ENCODE measurements at places on chromosomes 2 and 18.

- DNase-seq = no peak
These were observed 61.3 kb upstream of the NXPH2 start for GRCh38 chr2:138841459-138841858.

GRCh38 chr2:219633276-219634065, 6.0 kb downstream of the SLC4A3 start:
- no peak for DNase-seq

DNA sequence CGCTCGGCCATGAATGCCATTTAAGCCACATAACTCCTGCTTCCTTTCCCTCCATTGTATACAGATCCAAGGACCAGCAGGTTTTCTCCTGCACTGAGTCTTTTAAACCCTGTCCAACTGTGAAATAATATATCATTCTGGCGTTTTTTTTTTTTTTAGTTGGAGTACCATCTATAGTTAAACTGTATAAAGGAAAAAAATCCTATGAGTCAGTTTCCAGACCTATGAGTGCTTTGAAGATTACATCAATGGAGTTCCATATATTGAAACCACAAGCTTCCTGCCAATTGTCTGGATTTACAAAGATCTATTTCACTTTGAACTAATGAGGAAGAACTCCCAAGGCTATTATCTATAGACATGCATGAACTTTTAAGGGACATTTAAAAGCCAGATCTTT, 2.4 kb upstream of the MALT1 start:
- DNase-seq = peak; percentile 92

- peak; percentile 35 for DNase-seq
These were observed 94.8 kb downstream of the RHOB start for GRCh38 chr2:20541651-20542050.

GRCh38 chr18:62164855-62165487, 21.9 kb downstream of the PIGN start:
- DNase-seq = no peak

DNA sequence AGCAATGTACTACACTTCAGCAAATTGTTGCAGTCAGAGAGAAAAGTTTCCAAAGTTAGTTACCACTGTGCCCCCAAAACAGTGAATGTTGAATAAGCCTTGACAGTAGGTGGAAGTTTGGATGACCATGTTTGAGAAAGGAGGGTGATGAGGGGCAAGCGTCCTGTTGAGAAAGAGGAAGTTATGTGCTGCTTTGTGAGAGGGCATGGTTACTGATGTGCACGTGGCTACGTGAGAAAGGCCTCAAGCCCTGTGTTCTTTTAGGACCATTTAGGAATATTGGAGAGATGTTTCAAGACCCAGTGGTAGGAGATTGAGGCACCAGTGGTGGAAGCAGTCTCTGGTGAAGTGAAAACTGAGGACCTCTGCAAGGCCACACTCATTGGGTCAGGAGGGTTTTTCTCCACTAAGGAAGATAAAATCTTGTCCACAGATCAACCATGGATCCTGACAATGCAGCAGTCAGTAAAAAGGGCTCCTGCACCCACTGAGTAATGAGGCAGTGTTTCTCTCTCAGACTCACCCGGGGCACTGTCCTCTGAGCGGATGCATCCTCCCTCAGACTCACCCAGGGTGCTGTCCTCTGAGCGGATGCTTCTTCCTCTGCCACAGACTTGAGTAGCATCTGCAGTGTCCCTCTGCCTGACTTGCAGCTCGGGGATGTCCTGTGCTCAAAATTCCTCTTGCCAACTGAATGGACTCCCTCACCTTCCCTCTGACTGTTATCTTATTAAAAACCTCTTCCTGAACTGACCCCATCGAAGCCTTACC, 34.7 kb upstream of the ACTR3 start:
- no peak for DNase-seq

GRCh38 chr2:212528106-212528856, 10.3 kb downstream of the ERBB4 start:
- DNase-seq = no peak

DNA sequence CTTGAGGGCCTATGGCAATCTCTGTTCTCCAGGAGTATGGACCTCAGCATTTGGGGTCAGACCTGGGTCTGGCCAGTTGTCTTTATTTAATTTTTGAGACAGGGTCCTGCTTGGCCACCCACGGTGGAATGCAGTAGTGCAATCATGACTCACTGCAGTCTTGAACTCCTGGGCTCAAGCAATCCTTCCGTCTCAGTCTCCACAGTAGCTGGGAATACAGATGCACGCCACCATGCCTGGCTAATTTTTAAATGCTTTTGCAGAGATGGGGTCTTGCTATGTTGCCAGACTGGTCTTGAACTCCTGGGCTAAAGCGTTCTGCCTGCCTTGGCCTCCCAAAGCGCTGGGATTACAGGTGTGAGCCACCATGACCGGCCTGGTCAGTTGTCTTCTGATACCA, 46.4 kb upstream of the INHBB start:
- no peak for DNase-seq
